ENCODE measurements at places on chromosomes 2 and 18. TPM values are rescaled to one million over a fixed set of nuclear protein-coding genes. Genes with fewer than 3 reads are reported as not detected.

Gene LRRTM1
- not detected for total RNA-seq

GRCh38 chr2:234861841-234862735, 89.7 kb upstream of the SH3BP4 start:
- DNase-seq, result no peak

- no peak for DNase-seq
These were observed 1.0 kb upstream of the SNRNP200 start for GRCh38 chr2:96306370-96306769.

- DNase-seq, result no peak
These were observed 117.6 kb downstream of the ZNF407 start for GRCh38 chr18:74715306-74715705.

Gene GALNT13
- not detected for total RNA-seq

Gene SH3RF3
- total RNA-seq, result 1.8 TPM

DNA sequence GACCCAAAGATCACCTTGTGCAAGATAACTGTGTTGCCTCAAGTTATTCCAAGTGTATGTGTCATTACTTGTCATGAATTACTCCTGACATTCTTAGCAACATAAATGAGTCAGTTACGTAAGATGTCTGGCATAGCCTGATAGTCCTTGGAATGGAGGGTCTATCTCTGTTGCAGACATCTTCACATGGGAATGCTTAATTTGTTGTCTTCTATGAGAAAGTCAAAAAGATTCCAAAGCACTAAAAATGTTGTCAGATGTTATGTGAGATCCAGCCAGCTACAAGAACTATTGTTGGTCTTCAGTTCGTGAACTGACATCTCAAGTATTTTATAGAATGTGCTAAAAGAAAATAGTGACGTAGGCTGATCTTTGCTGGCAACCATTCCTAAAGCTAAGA, 178.2 kb upstream of the RASGRP3 start:
- DNase-seq, result no peak

DNA sequence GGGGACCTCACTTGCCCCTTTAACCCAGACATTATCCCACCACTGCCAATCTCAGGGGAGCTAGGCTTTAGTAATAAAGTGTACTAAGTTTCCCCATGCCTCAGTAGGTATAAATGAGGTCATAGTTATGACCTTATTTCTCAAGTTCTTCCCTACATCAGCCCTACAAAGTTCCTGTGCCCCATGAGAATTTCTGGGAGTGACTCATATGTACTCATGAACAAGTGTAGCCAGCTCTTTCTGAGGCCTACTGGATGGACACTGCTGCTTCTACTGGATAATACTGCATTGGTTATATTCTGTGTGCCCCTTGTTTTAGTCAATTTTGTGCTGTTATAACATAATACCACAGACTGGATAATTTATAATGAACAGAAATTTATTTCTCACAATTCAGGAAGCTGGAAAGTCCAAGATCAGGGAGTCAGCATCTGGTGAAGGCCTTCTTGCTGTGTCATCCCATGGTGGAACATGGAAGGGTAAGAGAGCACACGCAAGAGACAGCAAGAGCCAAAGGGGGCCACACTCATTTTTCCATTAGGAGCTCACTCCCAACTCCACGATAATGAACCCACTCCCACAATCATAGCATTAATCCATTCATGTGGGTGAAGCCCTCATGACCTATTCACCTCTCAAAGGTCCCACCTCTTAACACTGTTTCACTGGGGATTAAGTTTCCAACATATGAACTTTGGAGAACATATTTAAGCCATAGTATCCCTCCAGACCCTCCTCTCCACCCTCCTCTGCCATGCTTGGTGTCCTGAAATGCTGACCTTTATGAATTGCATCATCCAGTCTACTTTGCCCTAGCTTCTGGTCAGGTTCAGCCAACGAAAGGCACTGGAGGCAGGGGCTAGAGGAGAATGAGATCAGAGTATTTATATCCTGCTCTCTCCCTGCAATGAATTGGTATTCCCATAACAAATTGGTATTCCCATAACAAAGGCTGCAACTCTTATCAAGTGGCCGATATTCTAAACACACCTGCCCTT, 25.4 kb upstream of the ST3GAL5 start:
- DNase-seq, result no peak

GRCh38 chr18:79521416-79522205, 125.9 kb downstream of the NFATC1 start:
- DNase-seq, result peak; percentile 26

GRCh38 chr2:25567406-25567805, 106.0 kb downstream of the DTNB start:
- DNase-seq, result peak; percentile 44

Gene PAPOLG
- total RNA-seq, result 16.1 TPM

DNA sequence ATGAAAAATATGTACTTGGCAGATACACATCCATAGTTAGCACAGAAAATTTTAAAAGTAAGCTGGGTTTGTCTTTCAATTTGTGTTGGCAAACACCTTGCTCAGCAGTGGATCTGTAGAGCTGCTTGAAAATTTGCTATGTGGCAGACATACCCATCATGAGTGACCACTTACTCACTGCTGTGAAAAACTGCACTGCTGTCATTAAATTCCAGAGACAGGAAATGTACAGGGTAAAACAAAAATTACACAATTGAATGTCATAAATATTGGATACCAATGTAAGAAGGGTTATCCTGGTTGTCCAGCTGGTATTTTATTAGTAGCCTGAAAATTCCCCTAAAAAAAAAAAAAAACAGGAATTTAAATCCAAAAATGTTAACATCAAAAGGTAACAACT, 24.5 kb downstream of the NIF3L1 start:
- no peak for DNase-seq

Gene SKA1
- 36.1 TPM for total RNA-seq

DNA sequence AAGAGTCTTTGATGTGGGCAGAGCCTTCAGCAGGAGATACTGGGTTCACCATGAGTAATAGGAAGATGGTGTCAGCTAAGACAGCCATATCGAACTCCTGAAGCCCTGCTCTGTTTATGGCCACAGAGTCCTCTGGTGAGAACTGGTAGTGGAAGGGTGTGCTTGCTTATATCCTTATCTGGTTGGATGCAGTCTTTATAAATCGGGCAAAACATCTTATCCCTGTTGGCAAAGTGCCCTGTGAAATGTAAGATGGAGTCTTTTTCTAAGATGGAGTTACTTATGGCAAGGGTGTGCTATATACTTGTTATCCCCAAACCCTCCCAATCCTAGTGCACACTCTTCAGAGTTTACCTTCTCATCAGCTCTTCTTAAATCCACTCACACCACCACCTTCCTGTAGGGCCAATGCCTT, 190.8 kb upstream of the PARD3B start:
- no peak for DNase-seq

GRCh38 chr2:124258140-124258880, 233.2 kb downstream of the CNTNAP5 start:
- DNase-seq, result no peak

- no peak for DNase-seq
These were observed 15.3 kb upstream of the IL36G start for GRCh38 chr2:112962308-112963175.

Gene RIT2
- not detected for total RNA-seq

- DNase-seq, result no peak
These were observed 78.7 kb downstream of the MYCN start for GRCh38 chr2:16019060-16019480.

Gene CRIM1
- 3.3 TPM for total RNA-seq

GRCh38 chr2:58558881-58559280, 317.8 kb upstream of the FANCL start:
- no peak for DNase-seq

Gene VWC2L
- total RNA-seq, result not detected

GRCh38 chr2:218301176-218301819, 9.0 kb upstream of the TMBIM1 start:
- peak; percentile 97 for DNase-seq

DNA sequence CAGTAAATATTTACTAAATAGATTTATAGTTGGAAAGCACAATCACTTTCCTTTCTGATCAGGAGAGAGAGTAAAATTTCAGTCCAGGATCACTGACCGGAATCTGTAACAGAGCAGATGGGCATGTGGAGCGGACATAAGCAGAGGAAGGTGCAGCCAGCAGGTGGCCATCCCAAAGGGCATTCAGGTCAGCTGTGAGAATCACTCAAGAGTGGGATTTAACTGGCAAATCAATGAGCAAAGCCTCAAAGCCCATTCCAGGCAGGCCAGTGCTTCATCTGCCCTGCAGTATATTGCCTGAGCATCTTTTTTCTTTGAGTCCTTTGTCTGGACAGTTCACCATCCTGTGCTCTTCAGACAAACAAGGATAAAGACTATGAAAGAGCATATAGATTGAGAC, 166.4 kb upstream of the SLC14A2 start:
- no peak for DNase-seq

- DNase-seq, result no peak
These were observed 1632.5 kb downstream of the LRP1B start for GRCh38 chr2:140498360-140498759.

DNA sequence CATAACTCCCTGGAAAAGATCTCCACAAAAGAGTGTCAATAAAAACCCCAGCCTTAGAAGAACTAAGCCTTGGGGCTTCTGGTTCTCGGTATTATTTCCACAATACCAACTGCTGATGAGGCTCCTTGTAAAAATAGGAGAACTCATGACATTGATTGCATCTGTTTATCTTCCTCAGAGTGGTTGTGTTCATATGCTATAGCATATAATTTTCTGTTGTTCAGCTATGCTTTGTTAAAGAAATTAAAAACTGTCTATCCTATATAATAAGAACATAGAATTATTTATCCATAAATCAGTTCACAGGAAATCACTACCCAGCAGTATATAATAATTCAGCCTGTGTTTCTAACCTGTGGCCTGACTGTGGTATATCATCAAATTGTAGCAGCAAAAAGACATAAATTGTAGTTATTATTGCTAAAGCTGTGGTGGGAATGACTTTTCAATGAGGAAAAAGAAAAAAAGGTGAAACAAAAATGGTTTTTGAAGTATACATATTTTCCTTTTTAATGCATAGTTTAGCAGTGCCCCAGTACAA, 68.9 kb downstream of the SATB2 start:
- no peak for DNase-seq

DNA sequence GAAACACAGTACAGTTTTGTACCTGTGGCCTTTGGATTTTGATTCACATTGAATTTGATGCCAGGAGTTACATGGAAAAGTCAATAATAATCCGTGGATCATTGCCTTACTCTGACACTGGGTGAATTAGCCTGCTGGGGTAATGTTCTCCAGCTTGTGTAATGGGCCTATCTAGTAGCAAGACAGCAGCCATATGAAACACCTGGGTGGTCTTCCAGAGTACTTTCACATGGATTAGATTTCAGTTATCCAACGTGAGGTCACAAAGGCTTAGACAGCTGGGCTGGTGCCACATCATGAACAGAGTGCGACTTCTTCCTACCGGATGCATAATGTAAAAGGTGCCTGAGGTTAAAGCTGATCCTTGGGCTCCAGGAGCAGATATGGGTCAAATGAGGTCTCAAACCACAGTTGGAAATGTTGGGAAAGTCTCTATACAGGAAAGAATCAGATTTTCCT, 486.8 kb downstream of the PARD3B start:
- no peak for DNase-seq

GRCh38 chr2:24456599-24457556, 34.2 kb upstream of the NCOA1 start:
- DNase-seq, result peak; percentile 35

Gene REG3A
- total RNA-seq, result not detected

Gene ARHGAP28
- total RNA-seq, result not detected

- no peak for DNase-seq
These were observed 218.2 kb downstream of the RBM43 start for GRCh38 chr2:151043484-151043883.

Gene CIB4
- total RNA-seq, result not detected

- no peak for DNase-seq
These were observed 1118.8 kb upstream of the ZEB2 start for GRCh38 chr2:145638675-145639074.

GRCh38 chr2:172922306-172922705, 153.3 kb upstream of the MAP3K20 start:
- DNase-seq, result no peak

- no peak for DNase-seq
These were observed 3.0 kb downstream of the CLEC4F start for GRCh38 chr2:70817284-70817954.

GRCh38 chr2:75021672-75022071, 63.2 kb downstream of the POLE4 start:
- DNase-seq, result no peak

DNA sequence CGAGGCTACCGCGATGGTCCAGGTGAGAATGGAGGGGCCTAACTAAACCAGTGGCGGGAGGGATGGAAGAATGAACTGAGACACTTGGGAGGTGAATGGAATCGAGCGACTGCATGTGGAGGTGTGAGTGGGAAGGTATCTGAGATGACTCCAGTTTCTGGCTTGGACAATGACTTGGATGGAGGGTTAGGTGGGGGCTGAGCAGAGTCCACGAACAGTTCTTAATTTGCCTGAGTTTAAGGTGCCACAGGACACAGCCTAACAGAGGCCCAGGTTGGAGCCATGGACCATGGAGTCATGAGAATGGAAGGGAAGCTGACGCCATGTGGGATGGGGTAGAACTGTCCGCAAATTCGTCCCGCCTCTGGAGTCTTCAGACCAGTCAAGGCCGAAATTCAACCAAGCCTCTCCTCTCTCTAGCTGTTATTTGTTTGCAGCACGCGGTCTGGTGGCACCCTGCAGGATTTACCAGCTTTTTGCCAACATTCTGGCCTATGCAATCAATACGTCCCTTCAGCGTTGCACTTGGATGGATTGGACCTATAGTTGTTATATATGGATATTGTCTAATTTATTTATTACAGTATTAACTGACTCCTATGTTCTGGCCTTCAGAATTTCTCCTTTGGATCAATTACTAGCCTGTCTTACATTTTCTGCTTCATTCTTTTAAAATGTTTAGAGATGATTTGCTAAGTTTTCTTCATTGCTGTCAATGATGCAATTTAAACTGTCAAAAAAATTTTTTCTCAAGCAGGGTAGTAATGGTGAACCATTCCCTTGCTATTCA, 940 bp upstream of the BOLA3 start:
- DNase-seq, result no peak

- DNase-seq, result no peak
These were observed 83.4 kb downstream of the MTCL1 start for GRCh38 chr18:8788503-8789429.

Gene BOLL
- 0.12 TPM for total RNA-seq

Gene TRMT61B
- total RNA-seq, result 13.6 TPM

Gene LRRTM4
- not detected for total RNA-seq

- no peak for DNase-seq
These were observed 1092.0 kb upstream of the LRRTM1 start for GRCh38 chr2:81396417-81397019.

Gene MGAT4A
- total RNA-seq, result 85.5 TPM

Gene FNDC4
- total RNA-seq, result not detected
